ENCODE measurements at places on chromosomes 3 and 15.

- no peak for DNase-seq
Observed at GRCh38 chr3:54761637-54762036, 166.2 kb downstream of the LRTM1 start.

DNA sequence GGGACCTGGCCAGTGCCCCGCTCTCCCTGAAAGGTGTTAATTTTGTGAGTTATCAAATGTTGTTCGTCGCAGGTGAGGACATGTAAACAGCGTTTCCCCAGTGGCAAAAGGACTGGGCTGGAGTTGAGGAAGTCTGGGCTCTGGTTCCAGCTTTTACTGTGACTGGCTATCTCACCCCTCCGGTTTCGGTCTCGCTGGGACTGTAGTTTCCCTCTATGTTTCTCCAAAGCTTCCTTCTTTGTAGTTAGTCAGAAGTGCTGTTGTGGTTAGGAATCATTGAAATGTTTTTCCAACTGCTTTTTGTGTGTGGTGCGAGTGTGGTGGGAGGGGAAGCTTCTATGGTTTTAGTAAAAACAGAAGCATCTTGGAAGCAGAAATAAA lies 990 bp upstream of the CLDN1 start:
- DNase-seq: no peak

GRCh38 chr15:87945246-87945645 lies 311.3 kb downstream of the NTRK3 start:
- DNase-seq: no peak

GRCh38 chr3:139319428-139320402 lies 24.1 kb upstream of the MRPS22 start:
- DNase-seq: no peak

DNA sequence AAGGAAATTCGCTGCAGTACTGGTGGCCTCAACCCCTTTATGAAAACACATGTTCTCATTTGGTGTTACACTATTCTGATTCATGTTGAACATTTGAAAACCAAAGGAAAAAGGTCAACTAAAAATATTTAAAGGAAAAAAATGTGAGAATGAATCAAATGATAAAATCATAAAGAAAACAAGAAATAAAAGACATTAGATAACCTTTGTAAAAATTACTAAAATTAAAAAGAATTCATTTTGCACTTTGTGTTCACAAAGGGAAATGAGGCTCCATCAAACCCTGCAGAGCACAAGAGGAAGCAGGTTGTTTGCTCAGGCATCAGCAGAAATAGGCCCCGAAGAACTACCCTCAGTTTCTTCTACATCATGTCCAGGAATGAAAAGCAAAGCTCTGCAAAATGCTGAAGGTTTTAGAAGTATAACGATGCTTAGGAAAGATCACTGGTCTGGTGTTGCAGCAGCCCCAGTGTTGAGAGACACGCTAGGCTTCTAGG lies 41.2 kb downstream of the MAP4 start:
- DNase-seq: no peak

DNA sequence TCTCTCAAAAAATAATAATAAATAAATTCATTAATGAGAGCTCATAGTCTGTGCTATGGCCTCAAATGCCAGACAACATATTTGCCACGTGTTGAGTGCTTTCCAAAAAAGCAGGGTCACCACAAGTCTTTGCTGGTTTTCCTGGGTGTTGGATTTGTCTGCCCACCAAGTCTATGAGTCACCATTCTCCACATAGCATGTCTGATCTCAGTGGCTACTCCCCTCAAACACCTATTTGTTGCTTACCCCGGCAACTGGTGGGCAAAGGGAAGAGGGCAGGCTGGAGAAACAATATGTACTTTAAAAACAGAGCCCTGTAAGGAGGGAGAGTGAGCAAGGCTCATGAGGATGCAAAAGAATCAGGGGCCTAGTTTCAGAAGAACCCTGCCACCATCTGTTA lies 120.0 kb upstream of the ARRDC4 start:
- DNase-seq: no peak

- DNase-seq: no peak
Observed at GRCh38 chr15:36784717-36785116, 205.3 kb downstream of the CDIN1 start.

DNA sequence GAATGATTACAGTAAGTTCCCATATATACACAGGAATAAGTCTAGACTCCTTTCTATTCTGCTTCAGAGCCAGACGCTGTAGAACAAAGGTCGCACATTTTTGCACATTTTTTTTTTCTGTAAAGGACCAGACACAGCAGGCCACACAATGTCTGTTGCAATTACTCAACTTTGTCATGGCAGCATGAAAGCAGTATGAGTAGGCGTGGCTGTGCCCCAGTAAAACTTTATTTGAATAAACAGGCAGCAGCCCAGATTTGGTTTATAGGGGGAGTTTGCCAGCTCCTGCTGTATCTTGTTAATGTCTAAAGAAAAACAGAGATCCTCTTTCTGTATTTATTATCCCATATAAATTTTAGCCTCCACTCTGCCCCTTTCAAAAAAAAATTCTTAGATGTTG lies 708.3 kb downstream of the FHIT start:
- DNase-seq: no peak

GRCh38 chr15:83498801-83499200 lies 51.7 kb downstream of the SH3GL3 start:
- no peak for DNase-seq

- no peak for DNase-seq
Observed at GRCh38 chr15:98980899-98981228, 26.7 kb downstream of the PGPEP1L start.

DNA sequence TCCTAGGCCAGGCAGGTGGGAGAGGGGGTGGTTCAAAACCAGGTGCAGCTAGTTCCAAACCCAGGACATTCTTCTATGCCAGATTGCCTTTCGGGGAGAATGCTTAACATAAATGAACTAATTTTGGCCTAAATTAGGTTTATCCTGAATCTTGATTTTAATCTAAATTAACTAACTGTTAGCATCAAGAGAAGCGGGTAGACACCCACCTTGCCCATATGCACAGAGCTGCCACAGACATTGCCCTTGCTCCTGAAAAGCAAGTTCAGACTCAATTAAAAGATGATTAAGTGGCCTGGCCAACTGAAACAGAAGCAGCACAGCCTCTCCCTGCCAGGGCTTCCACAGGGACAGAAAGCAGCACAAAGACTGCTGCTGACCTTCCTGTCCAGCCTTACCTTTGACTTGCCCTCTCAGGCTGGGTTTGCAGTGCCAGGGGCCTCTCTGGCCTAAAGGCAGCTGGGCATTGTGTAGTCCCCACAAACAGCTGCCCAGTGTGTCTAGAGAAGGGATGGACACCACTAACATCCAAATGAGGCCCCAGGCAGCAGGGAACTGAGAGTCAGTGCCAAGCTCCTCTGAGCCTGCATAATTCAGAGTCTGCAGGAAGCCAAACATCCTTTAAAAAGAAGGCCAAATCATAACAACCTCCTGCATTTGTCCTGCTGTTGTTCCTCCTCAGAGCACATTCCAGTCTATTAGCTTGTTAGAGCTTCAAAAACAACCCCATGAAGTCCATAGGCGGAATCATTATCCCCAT lies 15.4 kb upstream of the OXTR start:
- no peak for DNase-seq

DNA sequence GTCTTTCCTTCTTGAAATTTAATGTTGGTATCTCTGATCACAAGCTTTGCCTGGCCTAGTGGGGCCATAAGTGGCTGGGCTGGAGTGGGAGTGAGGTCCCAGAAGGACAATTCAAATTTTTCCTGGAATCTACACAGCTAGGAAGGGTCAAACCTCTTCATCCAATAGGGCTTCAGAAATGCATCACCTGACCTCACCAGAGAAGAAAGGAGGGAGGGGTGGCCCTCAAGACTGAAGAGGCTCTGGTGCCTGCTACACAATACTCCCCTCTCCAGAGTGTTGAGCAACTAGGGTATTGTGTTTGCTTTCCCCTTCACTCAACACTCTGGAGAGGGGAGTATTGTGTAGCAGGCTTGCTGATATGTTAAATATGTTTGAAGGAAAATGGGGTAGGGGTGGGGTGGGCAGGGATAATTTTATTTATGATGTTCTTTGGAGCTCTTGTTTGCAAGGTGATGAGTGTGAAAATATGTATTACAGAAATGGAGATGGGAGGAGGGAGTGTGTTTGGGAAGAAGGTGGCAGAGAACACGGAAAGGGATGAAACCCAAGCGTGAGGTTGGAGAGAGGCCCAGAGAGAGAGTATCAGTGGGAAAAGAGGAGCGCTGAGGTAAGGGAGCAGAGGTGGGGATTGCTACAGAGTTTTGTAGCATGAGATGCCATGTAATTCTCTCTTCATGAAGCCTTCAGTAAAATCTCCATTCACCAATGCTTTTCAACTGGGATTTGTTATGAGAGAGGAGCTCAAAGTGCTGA lies 5.7 kb upstream of the KLHL24 start:
- DNase-seq: no peak

- no peak for DNase-seq
Observed at GRCh38 chr3:122004991-122005565, 17.0 kb downstream of the ILDR1 start.

DNA sequence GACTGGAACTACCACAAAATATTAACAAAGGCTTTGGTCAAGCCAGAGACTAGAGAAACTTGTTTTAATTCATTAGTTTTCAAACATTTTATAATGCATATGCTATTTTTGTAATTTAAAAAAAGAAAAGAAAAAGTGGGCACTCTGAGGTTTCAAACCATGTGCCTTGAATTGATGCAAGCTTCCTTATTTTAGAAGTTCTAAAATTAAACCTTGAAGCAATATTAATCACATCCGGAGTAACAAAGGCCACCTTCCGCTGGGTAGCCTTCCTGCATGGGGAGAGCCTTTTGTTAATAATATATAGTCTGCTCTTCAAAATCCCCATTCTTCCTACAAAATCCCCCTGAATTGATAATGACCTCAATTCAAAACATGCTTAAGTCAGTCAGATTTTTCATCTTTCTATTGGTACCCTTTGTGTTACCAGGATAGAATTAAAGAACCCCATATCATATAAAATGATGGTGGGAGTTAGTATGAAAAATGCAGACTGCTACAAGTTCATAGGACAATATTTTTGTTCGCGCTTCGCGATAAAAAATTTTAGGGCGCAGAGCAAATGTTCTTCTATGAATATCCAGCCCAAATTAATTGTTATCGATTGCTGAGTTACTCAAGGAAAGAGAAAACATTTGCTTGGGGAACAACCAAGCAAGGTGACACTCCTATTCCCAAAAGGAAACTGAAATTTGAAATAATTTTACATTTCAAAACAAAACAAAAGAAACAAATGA lies 30.6 kb downstream of the LDHAL6B start:
- DNase-seq: no peak

DNA sequence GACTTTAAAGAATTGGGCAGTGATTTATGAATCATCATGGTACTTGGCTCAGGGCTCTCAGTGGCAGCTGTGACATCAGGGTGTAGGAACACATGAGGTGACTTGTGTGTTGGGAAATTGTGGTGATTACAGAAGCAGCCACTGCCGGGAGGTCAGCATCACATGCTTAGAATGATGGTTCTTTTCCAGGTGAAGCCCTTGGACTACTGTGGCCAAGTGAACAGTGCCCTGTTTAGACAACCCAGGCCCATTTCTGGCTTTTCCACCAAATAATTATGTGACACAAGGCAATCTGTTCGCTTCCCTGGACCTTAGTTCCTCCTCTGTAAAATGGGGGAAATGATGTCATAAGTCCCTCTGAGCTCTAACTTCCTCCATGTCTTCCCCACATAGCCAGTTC lies 139.7 kb upstream of the ROPN1 start:
- no peak for DNase-seq

DNA sequence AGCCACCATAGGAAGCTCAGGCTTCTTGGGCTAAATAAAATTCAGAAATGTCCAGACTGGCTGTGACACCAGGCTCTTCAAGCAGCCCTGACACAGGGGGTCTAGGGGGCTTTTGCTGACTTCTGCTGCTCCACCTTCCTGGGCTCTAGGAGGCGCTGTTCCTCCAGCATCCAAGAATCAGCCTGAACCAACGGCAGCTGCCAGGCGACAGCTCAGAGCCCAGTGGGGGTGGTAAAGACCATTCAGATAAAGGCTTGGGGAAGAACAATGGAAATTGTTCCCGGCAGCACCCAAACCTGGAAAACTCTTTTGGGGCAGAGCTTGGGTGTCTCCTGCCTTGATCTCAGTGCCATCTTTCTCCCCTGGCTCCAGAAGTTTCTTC lies 21.6 kb upstream of the PSTPIP1 start:
- no peak for DNase-seq

GRCh38 chr3:18751514-18751913 lies 326.4 kb upstream of the SATB1 start:
- DNase-seq: no peak

- DNase-seq: no peak
Observed at GRCh38 chr3:127764841-127765362, 57.4 kb downstream of the MGLL start.

DNA sequence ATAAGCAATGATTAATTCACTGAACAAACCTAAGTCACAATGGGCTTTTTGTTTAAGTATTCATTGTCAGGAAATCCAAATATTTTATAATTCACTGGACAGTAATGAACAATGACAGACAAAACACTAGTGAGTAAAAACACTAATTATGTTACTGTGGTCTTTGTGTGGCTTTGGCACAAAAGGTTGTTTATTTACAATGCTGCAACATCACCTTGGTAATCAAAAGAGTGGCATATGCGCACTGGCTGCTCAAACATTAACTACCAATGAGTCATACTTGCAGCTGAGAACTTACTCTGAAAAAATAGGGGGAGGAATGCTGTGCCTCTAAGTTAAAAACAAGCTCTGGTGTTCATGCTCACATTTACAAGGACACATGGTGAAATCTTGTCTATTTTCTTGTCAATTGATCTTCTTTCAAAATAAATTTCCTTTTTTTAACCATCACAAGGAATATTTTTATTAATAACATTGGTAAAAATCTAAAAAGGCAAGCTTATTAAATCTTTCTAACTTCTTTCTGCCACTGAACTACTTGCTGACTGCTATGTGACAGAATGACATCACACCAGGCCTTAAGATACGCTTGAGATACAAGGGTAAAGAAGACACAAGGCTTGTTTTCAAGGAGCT lies 85.2 kb upstream of the PPIB start:
- no peak for DNase-seq
